Skeletal muscle tissue (tissue), 5 donors: ENCODE measurements at places on chromosomes 12 and 14. TPM values are rescaled to one million over a fixed set of nuclear protein-coding genes. Genes with fewer than 3 reads are reported as not detected.

Gene USP44
- total RNA-seq = 1.0 TPM

Gene MUCL1
- total RNA-seq = not detected

Gene TSPAN9
- total RNA-seq = 66.3 TPM

Gene SDSL
- total RNA-seq = 0.52 TPM

Gene SERPINA12
- not detected for total RNA-seq

Gene NANOG
- 0.52 TPM for total RNA-seq

Gene PRH1
- 31.8 TPM for total RNA-seq

Gene EFS
- 17.2 TPM for total RNA-seq

Gene PKP2
- 5.2 TPM for total RNA-seq

Gene RNU4-1
- under 0.01 TPM for total RNA-seq

Gene THAP2
- total RNA-seq = 5.2 TPM

Gene AQP6
- total RNA-seq = 0.52 TPM

Gene OR10AD1
- total RNA-seq = not detected
